ENCODE measurements at places on chromosomes 2 and 18. TPM values are rescaled to one million over a fixed set of nuclear protein-coding genes. Genes with fewer than 3 reads are reported as not detected.

- DNase-seq = no peak
These were observed 218.8 kb upstream of the ZEB2 start for GRCh38 chr2:144738749-144739148.

DNA sequence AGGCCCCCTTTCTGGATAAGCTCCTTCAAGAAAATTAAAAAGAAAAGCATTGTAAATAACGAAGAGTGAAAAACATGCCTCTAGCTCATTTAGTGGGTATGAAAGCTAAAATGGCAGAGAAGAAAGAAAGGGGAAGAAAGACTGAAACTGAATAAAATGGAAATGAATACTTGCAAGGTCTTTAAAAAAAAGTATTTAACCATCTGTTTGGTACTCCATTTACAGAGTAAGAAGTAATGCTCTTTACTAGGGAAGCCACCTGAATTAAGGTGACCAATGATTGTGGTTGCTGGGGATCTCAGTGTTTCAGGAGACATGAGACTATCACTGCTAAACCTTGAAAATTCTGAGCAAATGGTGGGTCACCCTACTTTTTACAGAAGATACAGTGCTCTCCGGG is 17.7 kb upstream of the ARL5A start:
- no peak for DNase-seq

DNA sequence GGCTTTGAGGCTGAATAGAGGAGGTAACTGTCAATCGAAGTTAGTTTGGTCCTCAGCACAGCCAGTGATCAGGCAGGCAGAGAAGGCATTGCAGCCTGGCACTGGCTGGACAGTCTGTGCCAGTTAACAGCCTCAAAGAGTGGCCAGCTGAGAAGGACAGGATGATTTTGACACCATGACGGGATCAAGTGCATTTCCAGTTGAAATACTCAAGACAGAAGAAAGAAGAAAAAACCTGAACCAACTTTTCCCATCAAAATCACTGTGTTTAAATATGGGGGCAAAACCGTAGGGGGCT is 96.7 kb upstream of the ZCCHC2 start:
- no peak for DNase-seq

Gene COBLL1
- 33.5 TPM for total RNA-seq

GRCh38 chr2:115297056-115297455 is 854.6 kb downstream of the DPP10 start:
- no peak for DNase-seq

Gene MRPL30
- 37.3 TPM for total RNA-seq

Gene MROH2A
- total RNA-seq = 0.12 TPM

Gene TP53I3
- 25.4 TPM for total RNA-seq

- no peak for DNase-seq
These were observed 87.4 kb upstream of the KLF7 start for GRCh38 chr2:207252979-207253645.
